NCI-H1436 treated with DMSO at 0.1 percent for 48 hours (cell line): ENCODE measurements at places on chromosomes 12 and 14.

- no peak for DNase-seq
These were observed 50.1 kb downstream of the KLRG1 start for GRCh38 chr12:9039397-9039977.

DNA sequence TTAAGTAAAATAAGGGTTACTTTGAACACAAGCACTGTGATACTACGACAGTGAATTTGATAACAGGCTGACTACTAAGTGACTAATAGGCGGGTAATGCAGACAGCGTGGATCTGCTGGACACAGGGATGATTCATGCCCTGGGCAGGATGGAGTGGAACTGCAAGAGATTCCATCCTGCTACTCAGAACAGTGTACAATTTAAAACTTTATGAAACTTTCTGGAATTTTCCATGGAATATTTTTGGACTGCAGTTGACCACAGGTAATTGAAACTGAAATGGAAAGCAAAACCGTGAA, 46.0 kb downstream of the YEATS4 start:
- DNase-seq = no peak

GRCh38 chr12:6563448-6564050, 4.5 kb downstream of the NOP2 start:
- DNase-seq = no peak

GRCh38 chr14:56294128-56294527, 175.9 kb downstream of the PELI2 start:
- DNase-seq = no peak

DNA sequence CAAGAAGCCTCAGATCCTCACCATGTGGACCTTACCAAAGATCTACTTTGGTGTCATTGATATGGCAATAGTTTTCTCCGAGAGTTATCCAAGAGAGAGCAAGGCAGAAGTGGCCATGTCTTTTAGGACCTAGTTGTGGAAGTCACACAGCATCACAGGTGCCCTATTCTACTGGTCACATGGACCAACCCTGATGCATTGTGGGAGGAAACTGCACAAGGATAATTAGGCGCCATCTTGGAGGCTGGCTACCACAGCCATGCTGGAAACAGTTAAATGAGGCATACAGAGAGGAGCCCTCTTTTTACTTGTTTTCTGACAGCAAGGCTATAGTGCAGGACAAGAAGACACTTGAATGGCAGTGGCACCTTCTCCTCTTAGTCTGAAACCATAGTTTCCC, 49.8 kb downstream of the GNS start:
- DNase-seq = no peak

DNA sequence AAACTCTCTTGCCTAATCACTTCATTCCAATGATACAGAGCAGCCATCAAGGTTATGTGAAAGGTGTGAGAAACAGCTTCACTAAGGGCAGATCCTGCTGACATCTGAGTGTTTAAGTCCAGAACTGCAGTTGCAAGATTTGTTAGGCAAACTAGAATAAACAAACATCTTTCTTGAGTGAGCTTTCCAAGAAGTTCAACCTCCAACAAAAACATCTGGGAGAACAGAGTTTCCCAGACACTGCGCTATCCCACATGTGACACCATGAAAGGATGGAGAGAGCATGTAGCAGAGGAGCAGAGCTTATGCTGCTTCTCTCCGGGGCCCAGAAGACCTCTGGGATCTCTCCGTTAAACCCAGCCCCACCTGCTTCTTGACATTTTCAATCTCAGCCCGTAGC, 5.6 kb downstream of the KRT76 start:
- no peak for DNase-seq

DNA sequence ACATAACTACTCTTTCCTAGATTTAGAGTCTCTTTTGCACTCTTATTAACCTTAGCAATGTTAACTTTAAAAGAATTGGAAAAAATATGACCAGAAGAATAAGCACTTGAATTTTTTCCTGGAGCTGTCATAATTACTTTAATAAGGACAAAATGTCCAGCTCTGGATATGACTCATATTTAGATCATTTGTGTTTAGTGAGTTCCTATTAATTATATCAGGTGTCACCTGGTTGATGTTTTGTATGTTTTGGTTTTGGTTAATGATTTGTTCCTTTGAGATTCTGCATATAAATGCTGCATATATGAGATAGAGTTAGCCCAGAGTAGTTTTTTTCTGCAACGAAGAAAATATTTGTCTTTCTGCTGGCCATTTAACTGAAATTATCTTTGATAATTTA, 5.1 kb downstream of the CLECL1 start:
- no peak for DNase-seq

- no peak for DNase-seq
These were observed 92.1 kb downstream of the LRRC74A start for GRCh38 chr14:76918256-76918781.

GRCh38 chr14:39555749-39556148, 123.5 kb upstream of the FBXO33 start:
- no peak for DNase-seq

- no peak for DNase-seq
These were observed 991.4 kb downstream of the NRXN3 start for GRCh38 chr14:79161571-79161970.

DNA sequence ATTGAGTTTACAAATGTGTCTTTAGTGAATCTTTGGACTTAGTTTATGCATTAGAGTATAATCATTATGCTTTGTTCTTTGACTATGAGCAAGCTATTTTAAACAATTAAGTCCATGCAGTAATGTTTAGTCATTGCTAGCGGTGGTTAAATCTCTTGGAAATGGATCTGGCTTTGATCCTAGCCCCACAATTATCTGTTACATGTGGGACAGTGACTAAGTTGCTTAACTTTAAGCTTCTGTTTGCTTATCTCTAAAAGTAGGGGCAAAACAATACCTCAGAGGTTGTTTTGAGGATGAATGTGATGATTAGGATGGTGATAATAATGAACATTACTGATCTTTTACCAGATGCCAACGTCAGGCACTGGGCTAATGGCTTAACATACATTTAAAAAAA, 124.2 kb downstream of the NPAS3 start:
- no peak for DNase-seq

GRCh38 chr14:69323999-69324282, 64.0 kb downstream of the GALNT16 start:
- DNase-seq = no peak

DNA sequence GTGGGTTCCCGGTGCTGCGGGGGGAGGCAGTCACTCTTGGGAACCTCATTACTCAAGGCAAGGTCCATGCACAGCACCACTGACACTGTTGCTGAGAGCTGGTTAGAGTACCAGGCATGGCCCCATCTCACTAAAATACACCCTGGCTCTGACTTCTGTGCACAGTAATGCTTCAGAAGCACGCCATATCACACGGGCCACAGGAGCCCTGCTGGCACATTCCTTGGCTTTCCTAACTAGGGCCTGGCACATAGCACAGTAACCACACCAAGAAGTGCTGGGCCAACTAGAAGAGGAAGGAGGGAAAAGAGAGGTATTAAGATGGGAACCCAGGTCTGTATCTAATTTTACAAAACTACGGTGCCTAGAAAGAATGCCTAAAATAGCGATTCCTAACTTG, 13.5 kb upstream of the RAB35 start:
- DNase-seq = no peak

DNA sequence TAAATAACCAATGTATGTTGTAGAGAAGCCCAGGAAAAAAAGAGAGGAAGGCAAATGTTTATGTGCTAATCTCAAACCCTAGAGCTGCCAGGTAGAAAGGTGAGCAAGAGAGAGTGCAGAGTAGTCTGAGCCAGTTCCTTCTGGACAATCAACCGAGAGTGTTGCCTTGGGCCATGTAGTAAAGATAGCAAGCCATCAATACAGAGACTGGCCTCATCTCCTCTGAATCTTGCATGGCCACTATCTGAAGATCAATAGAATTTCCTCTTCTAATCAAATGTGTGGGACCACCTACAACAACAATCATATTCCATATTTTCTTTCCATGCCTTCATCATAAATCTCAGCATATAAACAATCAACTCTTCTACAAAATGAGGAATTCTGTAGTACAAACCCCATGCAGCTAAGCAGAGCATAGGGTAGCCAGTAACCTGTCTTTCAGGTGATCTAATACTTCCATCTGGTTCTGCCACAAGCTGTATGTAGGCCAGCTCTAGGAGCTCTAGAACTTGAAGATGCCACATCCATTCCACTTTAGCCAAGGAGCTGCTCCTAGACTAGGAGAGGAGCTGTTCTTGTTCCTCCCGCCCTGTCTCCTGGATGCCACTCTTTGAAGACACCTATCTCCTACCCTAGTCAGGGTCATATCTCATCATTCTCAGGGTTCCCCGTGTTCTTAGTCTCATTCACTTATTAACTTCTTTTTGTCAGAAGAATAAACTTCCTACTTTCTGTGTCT, 75.8 kb upstream of the SLC38A4 start:
- DNase-seq = no peak

DNA sequence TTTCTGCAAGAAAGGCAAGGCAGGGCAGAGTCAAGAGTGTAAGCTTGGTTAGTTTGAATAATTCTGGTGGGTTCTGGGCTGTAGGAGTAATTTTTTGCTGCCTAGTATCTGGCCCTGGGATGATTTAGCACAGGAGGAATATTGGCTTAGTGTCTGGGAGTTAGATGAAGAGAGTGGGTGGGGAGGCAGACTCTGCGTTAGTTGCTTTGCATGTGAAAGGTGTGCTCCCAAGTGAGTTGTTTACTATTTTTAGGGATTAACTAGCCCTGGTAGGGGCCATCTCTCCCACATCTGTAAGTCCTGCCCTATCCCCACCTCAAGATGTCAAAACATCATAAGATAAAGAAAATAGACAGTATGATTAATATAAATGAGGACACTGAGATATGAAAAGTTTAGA, 249.7 kb downstream of the LRIG3 start:
- DNase-seq = no peak

DNA sequence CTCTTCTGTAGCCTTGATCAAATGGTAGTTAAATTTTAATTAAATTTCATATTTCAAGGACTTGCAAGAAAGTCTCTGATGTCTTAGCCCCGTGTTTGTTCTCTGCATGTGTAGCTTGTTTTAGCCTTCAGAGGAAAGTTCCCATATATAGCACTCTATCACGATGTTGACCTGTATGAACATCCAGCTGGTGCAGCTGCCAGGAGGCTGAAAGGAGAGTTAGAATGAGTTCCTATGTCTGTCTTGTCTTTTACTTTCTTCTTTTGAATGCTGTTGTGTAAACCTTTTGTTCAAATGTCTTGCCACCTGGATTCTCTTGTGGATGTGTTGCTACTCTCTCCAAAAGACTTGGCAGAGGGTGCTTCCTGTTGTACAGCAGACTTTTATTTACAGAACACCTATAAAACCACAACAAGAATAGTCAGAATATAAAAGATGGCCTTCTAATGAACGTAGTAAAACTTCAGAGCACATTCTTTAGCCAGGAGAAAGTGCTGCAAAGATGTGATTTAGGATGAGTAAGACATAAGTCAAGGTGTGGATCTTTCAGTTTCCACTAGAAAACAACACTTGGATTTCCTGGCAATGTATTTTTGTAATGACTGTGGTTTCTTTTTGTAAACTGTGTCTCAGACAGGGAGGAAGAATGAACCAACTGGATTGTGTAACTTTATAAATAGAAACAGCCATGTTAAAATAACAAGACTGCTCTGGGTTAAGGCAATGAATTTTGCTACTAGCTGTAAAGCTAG, 17.2 kb downstream of the NAV3 start:
- no peak for DNase-seq

GRCh38 chr12:6031001-6031400, 85.9 kb upstream of the ANO2 start:
- no peak for DNase-seq

- DNase-seq = no peak
These were observed 11.2 kb downstream of the OR8S1 start for GRCh38 chr12:48536602-48537001.

GRCh38 chr14:68482772-68483395, 310.0 kb downstream of the ZFP36L1 start:
- no peak for DNase-seq

GRCh38 chr12:6057700-6058099, 66.8 kb downstream of the VWF start:
- DNase-seq = no peak

DNA sequence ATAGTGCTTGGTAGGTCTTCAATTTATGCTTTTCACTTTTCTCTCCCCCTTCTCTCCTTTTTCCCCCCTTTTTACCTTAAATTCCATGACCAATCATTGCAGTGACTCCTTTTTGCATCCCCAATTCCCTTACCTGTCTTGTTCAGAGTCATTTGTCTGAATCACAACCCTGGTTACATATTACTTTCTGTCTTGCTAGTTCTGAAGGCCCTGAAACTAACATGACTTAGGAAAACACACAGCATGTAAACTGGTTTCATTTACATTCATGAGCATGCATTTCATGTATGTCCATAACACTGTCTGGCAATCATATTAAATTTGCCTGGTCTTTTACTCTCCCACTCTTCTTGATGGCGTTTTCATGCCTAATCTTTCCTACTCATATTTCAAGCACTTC, 20.3 kb upstream of the FOXG1 start:
- no peak for DNase-seq

GRCh38 chr12:39897315-39897714, 208.6 kb downstream of the SLC2A13 start:
- no peak for DNase-seq

- no peak for DNase-seq
These were observed 8.6 kb upstream of the KRT8 start for GRCh38 chr12:52913431-52913821.

- DNase-seq = no peak
These were observed 42.5 kb downstream of the KCTD10 start for GRCh38 chr12:109434582-109434981.

- no peak for DNase-seq
These were observed 9.2 kb downstream of the PLBD1 start for GRCh38 chr12:14558473-14558959.

- DNase-seq = no peak
These were observed 42.6 kb downstream of the DLK1 start for GRCh38 chr14:100769035-100769939.

DNA sequence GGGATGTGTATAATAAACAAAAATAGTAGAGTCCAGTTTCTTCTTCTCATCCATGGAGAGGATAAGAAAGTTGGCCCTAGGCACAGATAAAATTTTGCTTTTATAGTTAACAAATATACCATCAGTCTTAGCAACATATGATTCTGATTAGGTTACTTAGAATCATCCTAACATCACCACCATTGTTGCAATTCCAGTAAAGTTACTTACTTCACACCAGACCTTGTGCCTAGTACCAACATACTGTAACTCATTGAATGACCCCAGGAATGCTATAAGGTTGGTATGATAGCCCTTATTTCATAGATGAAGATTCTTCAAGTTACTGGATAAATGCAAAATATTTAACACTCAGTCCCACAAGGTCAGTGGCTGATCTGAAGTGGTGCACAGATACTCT, 183.8 kb upstream of the ATP2B1 start:
- no peak for DNase-seq

GRCh38 chr14:54173802-54174201, 217.2 kb upstream of the BMP4 start:
- no peak for DNase-seq

- DNase-seq = no peak
These were observed 169.5 kb upstream of the EGLN3 start for GRCh38 chr14:34120185-34120977.
